Stimulated activated CD8-positive, alpha-beta memory T cell treated with anti-CD3 and anti-CD28 coated beads, Interleukin-7, amount 100 ng/mL, for 1 hour (primary cell): ENCODE measurements at places on chromosomes 7 and 10.

DNA sequence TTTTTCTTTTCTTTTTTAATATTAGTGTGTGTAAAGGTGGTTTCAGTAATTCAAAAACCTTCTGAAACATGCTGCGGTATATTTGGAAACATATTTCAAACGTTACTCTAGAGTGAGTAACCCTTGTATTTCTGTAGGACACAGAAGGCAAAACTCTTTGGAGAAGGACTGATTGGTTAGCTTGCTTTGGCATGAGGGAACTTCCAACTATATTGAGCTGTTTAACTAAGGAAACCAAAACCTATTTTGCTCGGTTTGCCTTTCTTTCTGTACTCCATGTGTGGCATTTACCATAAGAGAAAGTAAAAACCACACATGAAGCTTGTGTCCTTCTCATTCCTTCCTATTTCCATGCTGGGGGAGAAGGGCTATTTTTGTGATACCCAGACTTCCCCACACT, 149.8 kb downstream of the DYNC1I1 start:
- no peak for DNase-seq

DNA sequence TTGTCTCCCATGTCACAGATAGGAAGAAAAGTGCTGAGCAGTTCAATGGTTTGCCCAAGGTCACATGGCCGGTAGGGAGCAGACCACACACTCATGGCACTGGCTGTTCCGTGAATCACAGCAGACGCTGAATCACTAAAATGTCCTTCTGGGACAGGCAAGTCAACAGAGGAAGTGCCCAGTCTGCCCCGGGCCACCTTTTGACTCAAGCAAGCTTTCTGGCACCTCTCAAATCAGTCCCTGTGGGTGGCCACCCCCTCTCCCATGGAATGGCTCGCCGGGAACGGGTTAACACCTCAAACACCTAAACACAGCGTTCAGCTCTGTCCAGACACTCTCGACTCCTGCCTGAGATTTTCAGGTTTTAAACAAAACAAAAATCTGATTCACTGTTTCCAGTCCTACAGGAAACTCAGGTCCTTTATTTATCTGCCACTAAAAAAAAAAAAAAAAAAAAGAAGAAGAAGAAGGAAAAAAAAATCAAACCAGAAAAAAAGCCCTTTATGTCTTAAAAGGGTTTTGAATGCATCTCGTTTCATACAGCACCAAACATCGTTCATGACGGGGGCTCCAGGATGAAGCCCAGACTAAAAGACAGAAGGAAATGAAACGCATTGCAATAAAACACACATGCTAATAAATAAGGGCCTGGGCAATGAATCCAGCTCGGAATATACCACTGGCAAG, 15.5 kb downstream of the CARD11 start:
- no peak for DNase-seq

GRCh38 chr10:26887611-26888215, 27.0 kb upstream of the ABI1 start:
- DNase-seq: no peak

DNA sequence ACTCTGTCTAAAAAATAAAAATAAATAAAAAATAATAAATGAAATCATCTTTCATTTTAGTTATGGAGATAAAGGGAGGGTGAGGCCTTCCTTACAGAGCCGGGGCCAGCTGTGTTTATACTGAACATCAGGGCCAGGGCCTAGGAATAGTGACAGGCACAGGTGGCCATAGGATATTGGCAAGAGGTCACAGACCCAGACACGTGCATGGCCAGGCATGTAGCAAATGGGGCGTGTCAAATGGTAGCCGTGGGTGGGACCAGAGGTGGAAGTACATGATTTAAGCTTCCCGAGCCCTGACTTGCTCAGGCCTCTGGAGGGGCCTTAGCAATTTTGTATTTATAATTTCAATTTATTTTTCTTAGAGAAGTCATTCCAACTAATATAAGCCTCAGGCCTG, 353.0 kb downstream of the ANKRD30A start:
- no peak for DNase-seq

DNA sequence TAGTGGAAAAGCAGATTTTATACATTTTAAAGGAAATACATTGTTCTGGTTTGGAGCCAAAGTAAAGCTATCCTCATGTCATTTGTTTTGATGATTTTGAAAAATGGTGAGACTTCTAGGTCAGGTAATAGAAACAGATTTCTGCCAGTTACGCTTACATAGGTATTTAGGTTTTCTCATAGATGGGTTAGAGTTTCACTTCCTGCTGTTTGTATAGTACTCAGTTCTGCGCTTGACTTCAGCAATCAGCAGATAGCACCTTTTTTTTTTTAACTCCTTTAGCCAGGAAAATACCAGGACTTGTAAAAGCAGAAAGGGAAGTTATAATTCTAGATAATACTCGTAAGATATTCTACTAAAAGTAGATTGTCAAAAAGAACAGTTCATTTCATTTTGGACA, 209.8 kb upstream of the POM121L12 start:
- no peak for DNase-seq

DNA sequence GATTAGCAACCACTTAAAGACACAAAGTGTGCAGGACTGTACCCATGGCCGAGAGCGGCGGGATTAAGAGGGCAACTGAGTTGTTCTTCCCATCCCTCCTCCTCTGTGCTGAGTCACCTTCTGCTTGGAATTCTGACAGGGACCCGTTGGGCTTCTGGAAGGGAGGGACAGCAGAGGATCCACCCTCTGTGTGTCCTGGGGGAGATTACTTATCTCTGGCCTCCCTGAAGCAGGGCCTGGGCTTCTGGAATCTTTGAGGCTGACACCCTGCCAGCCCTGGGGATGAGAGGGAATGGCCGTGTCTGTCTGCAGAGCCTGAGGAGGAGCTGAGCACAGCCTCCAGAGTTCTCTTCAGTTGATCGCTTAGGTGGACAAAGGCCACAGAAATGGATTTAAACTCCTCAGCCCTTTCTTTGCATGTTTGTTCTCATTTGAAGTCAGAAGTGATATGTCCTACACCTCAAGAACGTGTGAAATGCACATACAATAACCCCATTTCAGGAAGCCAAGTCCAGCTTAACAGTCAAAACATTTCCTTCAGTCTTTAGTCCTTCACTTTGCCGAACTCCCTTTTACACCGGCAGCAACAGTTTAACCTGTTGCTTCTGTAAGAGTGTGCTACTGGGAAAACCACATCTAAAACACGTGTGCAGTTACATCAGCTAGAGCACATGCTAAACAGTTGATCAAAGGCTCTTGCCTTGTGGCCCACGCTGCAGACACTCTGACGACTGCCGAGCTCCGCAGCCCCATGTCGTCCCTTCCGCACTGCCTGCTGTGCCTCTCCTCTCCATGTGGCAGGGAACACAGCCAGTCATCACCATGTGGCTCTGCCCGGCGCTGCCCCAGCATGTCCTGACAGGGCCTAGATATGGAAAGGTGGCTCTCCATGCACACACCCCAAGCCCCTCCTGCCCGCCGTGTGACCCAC, 55.7 kb downstream of the IKZF1 start:
- no peak for DNase-seq

- no peak for DNase-seq
Observed at GRCh38 chr7:70154521-70155180, 556.4 kb downstream of the AUTS2 start.

- no peak for DNase-seq
Observed at GRCh38 chr10:112981553-112981952, 31.5 kb downstream of the TCF7L2 start.

DNA sequence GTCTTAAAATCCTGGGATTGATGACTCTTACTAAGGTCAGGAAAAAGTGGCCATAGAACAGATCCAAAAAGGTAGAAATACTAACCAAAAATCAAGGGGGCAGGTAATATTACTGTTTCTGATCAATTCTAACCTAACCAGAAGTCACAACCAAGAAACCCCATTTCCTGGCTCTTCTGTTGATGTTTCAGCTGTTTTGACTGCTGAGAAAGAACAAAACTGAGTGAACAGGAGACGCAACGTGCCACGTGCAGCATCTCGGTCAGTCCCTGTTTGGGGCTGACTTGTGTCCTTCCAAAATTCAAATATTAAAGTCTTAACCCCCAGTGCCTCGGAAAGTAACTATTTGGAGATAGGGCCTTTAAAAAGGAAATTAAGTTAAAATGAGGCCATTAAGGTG, 56.8 kb downstream of the JAZF1 start:
- no peak for DNase-seq

GRCh38 chr7:78146546-78146945, 348.0 kb downstream of the PHTF2 start:
- no peak for DNase-seq

DNA sequence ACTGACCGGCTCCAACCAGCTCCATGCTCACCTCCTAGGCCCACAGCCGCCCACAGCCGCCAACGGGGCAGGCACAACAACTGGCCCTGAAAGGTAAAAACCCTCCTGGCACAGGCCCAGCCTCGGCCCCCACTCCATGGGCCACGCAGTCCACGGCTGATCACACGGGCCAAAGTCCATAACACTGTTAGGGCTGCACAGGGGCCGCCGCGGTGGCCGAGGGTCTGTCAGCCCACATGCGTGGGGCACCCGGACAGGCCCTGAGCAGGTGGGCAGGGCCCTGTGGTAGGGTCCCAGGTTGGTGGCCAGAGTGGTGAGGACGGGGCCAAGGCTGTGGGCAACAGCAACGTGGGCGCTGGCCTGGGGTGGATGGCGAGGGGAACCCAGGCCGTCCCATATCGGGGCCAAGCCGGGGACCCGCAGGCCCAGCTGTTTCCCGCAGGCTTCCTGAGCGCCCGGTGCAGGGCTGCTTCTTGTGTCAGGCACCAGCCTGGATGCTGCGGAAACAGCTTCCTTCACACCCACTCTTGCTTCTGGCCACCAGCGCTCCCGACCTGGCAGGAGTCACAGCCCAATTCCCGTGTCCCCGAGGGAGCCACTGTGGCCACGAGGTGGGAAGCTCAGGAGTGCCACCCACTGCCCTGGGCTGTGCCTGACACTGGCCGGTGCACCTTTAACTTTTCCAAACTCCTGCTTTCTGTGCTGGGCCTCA, 29.2 kb downstream of the CYP2W1 start:
- no peak for DNase-seq

GRCh38 chr10:128109707-128110106, 16.5 kb downstream of the MKI67 start:
- DNase-seq: no peak

DNA sequence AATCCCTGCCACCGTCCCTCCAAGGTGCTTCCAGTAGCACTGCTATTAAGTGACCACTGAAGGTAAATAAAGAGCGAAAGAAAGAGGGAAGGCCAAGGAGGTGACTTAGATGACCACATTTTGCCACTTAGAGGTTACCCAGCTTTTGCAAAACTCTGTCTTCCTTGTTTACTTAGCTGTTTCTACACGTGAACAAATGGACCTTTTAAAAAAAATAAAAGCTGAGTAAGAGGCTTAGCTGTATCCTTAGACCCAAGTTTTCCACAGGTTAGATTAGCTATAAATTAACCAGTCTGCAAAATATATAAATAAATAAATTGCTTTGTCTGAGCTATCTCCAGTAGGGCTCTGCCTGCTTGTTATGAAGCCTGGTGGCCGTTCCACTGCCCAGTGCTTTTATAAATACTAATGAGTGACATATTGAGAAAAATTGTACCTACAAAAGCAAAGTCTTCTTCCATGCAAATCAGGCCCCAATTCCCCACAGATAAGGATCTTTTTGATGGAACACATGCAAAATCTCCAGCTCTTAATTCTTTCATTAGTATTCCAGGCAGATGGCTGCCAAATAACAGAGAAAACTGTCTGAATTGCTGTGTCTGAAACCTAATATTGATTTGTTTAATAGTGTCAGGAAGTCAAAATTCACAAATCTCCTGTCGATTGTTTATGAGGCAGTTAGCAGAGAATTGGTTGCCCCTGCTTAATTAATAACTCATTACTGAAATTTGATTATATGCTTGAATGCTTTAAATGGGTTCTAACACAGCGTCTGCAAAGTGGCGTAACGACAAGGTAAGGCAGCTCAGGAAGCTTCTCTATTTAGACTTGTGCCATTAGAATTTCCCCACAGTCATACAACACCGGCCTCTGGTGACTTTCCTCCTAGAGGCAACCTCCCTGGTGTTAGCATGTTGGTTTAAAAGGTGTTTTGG, 176.7 kb downstream of the EMX2 start:
- DNase-seq: no peak

DNA sequence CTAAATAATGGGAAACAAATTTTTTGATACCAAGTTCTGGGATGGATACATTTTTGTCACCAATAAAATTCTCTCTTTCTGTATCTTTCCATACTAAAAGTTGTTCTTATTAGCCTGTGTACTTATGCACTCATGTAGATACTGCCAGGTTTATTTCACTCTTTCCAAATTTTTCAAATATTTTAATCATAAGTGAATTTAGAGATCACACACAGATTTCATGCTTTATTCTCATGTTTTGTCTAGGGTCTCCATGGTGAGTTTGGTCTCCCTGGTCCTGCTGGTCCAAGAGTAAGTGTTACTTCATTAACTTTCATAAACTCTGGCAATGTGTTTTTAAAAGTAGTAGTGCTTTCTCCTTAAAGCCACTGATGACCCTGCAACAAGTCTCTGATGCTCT, 20.3 kb downstream of the COL1A2 start:
- DNase-seq: no peak

- no peak for DNase-seq
Observed at GRCh38 chr10:94062611-94063010, 68.9 kb downstream of the PLCE1 start.

DNA sequence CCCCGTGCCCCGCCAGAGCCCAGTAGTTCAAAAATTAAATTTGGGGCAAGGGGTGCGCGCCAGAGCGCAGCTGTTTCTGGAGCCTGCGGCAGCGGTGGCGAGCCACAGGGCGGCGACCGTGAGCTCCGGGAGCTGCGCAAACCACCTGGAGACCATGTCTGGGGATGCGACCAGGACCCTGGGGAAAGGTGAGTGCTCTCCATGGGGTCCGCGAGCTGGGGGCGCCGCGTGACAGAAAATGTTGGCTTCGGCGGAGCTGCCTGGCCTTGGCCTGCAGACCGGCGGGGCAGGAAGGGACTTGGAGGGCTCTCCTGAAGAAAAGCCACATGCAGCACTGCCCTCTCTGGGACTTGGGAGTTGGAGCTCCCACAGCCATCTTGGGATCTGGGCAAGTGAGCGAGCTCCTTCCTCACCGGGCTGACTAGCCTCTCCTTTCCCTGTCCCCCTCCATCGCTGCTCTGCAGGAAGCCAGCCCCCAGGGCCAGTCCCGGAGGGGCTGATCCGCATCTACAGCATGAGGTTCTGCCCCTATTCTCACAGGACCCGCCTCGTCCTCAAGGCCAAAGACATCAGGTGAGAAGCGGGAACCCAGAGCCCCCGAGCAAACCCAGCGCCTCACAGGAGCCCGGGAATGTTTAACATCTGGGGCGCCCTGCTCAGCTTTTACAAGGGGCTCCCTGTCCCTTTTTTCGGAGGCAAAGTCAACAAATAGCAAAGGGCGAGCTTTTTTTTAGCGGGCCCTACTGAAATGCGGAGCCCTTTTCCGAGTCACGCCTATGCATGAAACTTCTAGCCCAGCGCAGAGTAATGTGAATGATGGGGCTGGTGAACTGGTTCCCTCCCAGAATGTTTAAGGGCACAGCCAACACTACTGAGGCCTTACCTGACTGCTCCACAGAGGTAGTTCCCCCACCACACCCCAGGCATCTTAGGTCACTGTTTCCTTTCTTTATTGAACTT, 6.1 kb downstream of the GSTO2 start:
- no peak for DNase-seq

DNA sequence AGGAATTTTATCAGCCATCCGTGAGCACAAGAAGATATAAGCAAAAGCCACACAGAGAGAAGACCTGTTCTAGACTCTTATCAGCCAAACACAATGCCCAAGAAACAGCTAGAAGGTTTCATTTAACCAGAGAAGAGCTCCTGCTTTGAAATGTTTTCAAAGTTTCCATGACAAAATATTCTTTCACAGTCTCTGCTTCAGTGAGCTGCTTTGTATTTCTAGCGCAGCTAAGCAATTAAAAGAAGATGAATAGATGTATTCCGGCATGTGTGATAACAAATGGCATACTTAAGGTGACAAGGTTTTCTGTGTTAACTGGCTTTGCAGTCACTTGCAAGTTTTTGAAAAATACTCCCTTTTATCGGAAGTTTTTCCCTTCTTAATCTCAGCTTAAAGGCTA, 78.9 kb upstream of the NXPH1 start:
- no peak for DNase-seq
